ENCODE measurements at places on chromosomes 6 and 20. TPM values are rescaled to one million over a fixed set of nuclear protein-coding genes. Genes with fewer than 3 reads are reported as not detected.

SEL1L2 gene
- total RNA-seq = 2.2 TPM

SNAI1 gene
- total RNA-seq = not detected

PPP1R16B gene
- 11.6 TPM for total RNA-seq

C4A gene
- total RNA-seq = 20.7 TPM

TAGAP gene
- 0.94 TPM for total RNA-seq

STMND1 gene
- total RNA-seq = not detected

GRM4 gene
- total RNA-seq = 5.3 TPM

AIF1 gene
- total RNA-seq = 3.4 TPM

JPH2 gene
- total RNA-seq = not detected

PROKR2 gene
- 44.8 TPM for total RNA-seq

SIGLEC1 gene
- not detected for total RNA-seq

SIRPA gene
- 5.6 TPM for total RNA-seq

SESN1 gene
- 51.0 TPM for total RNA-seq

FAM50B gene
- 17.2 TPM for total RNA-seq

BHLHE23 gene
- total RNA-seq = 0.94 TPM

TFAP2A gene
- not detected for total RNA-seq

LY6G6F gene
- not detected for total RNA-seq

AGPAT1 gene
- 19.1 TPM for total RNA-seq

MYT1 gene
- total RNA-seq = 22.5 TPM

HAO1 gene
- total RNA-seq = not detected

GJA1 gene
- total RNA-seq = 17.5 TPM

COL21A1 gene
- total RNA-seq = 1.3 TPM

PLAGL1 gene
- total RNA-seq = 43.8 TPM

IL17F gene
- not detected for total RNA-seq

HLA-DPA1 gene
- total RNA-seq = 0.94 TPM

IMPG1 gene
- total RNA-seq = not detected

MAS1 gene
- 0.31 TPM for total RNA-seq

ATP9A gene
- 271 TPM for total RNA-seq

CD109 gene
- 1.9 TPM for total RNA-seq

NHSL1 gene
- 117 TPM for total RNA-seq

STX16 gene
- 94.8 TPM for total RNA-seq

PYGB gene
- total RNA-seq = 66.4 TPM

GRIK2 gene
- 245 TPM for total RNA-seq

RIPPLY2 gene
- total RNA-seq = 11.3 TPM

TXLNB gene
- 0.31 TPM for total RNA-seq

SLC12A5 gene
- 33.8 TPM for total RNA-seq

KDM1B gene
- total RNA-seq = 52.0 TPM

SLC17A9 gene
- total RNA-seq = 0.31 TPM
